ENCODE measurements at places on chromosomes 1 and 21.
A peak's percentile ranks its signal among the peaks of the same experiment; 100 is the strongest.

- DNase-seq = no peak
Measured at GRCh38 chr1:200310824-200311223, 99.0 kb downstream of the ZNF281 start.

GRCh38 chr1:193285641-193286040, 99.2 kb upstream of the B3GALT2 start:
- no peak for DNase-seq

DNA sequence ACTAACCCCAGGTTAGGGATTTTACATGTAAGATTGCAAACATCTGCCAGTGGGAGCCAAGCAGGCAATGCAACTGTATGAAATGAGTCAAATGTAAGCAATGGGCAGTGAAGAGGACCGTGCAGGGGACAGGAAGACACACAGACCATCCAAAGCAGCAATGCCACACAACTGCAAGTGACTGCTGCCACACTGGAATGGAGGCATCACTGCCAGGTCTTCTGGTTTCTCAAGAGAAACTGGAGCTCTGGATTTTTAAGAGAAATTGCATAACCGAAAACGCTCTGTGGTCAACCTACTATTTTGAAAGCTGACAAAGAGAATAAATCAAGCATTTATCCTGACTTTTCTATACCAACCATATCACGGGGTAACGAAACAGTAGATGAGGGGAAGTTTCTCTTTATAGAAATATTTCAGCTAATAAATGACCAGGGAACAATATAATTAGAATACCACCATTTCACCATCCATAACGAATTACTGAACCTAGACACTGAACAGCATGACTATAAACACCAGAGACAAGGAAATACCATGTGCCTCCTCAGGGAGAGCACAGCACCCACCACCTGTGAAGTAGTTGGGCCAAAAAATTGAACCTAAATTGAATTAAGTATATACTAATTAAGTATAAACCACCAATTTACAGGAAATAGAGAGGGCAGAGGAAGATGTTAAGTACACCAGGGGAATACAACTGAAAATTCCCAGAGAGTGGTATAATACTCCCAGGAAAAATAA, 4.4 kb downstream of the AK2 start:
- DNase-seq = no peak

DNA sequence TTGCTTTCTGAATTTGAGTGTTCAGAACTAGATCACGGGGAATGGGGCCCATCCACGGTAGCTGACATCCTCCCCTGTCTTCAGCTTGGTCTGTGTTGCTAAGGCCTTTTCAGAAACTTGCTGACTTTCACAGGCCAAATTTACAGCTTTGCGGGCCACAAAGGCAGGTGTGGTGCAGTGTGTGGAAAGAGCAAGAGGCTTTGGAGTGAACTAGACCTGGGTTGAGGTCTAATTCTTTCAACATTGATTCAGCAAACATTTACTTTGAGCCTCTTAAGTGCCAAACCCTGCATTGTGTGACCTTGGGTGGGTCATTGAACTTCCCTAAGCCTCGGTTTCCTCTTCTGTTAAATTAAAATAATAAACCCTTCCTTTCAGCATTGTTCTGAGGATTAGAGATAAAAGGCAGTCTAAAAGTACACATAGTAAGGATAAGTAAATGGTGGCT, 24.3 kb downstream of the STPG1 start:
- DNase-seq = no peak

- DNase-seq = no peak
Measured at GRCh38 chr21:41601573-41602368, 93.8 kb upstream of the TMPRSS2 start.

DNA sequence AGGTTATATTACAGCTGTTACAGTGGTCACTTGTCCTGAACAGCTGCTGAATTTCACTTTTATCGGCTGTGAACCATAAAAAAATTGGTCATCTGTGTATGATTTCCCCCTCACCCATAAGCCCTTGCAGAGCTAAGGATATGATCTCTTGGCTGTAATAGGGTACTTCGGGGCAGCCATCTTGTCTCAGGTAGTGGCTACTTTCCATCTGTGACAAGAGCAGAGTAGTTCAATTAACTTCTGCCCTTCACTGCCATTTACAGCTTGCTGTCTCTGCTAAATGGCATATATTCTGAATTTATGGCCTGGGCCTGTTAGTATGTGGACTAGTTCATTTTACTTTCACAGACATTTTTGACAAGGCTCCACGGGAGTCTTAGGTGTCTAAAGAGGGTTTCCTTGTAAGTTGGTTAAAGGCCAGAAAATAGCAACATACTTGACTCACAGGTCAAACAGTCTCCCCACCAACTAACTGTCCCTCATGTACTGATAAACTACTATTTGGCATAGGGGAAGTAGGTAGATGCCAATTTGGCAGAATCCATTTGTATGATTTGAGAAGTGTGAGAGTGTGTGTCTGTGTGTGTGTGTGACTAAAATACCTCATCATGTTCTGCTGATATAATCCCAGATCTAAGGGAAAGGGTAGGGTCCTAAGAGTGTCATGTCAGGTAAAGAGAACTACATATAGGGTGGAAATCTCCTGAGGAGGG, 151.6 kb downstream of the KCTD3 start:
- no peak for DNase-seq

- DNase-seq = no peak
Measured at GRCh38 chr1:115445090-115445489, 107.0 kb upstream of the NGF start.

DNA sequence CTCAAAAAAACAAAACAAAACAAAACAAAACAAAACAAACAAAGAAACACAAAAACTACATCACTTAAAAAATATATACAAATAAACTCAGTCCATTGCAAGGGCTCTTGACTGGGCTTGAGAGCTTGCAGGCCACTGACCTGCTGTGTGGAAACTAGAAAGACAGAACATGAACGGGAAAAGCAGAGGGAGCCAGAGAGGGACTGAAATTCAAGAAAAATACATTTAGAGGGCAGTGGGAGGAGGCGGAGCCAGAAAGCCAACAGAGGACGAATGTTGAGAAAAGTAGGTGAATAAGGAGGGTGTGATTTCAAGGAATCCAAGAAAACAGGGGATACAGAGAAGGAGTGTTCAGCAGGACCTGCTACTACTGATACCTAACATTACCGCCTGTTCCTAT, 41.4 kb upstream of the PLA2G2C start:
- DNase-seq = no peak

DNA sequence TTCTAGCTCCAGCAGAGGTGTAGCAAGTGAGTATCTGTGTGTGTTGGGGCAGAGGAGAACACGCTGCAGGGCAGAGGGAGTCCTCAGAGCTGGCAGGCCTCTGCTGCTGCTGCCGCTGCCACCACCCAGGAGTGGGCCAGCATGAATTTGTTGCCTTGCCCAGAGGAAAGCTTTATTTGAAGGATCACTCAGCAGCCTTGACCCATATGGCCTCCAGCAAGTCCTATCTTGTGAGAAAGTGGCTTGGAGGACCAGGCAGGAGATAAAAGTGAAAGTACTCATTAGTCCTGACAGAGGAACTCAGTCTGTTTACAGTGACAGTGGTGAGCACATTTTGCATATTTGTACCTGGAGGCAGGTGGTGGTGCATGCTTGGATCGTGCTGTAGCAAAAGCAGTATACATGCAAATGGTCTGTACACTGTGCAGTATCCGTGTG, 3.1 kb downstream of the TRAF5 start:
- DNase-seq = no peak

DNA sequence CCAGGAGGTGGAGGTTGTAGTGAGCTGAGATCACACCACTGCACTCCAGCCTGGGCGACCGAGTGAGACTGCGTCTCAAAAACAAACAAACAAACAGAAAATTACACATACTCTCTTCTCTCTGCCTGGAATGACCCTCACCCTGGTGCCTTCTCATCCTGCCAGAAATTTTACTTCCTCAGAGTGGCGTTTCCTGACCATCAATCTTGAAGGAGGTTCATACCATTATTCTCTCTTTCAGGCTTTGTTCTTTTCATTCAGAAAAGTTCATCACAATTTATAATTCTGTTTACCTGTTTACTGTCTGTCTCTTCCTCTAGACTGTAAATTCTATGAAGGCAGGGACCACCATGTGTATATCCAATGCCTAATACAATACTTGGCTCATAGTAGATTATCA, 79.3 kb downstream of the RPS6KA1 start:
- no peak for DNase-seq

GRCh38 chr1:1906185-1907097, 8.6 kb upstream of the CALML6 start:
- peak; percentile 33 for DNase-seq

- DNase-seq = peak; percentile 20
Measured at GRCh38 chr1:36369061-36369861, 16.5 kb downstream of the STK40 start.

DNA sequence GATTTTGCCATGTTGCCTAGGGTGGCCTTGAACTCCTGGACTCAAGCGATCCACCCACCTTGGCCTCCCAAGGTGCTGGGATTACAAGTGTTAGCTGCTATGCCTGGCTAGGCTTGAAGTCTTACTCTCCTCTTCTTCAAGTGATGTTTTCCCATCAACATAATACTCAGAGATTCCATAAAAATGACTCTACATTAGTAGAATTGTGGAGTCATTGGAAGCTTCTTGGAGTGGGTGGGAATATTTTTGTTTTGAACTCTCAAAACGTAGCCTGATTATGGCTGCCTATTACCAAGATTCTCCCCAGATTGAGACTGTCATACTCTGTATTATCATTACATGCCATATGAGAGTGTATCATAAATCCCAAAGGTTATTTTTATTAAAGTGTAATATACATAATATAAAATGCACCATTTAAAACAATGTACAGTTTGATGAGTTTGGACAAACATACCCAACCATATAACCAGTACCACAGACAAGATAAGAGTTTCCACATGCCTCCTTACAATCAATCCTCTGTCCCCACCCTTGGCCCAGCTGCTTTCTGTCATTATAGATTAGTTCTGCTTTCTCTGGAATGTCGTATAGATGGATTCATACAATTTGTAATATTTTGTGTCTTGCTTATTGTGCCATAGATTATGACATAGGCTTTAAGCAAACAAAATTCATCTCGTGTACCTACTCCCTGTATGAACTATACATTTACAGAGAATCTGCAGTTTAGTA, 8.0 kb upstream of the DNM3 start:
- DNase-seq = no peak

- no peak for DNase-seq
Measured at GRCh38 chr1:26225033-26225831, 8.8 kb upstream of the CEP85 start.

DNA sequence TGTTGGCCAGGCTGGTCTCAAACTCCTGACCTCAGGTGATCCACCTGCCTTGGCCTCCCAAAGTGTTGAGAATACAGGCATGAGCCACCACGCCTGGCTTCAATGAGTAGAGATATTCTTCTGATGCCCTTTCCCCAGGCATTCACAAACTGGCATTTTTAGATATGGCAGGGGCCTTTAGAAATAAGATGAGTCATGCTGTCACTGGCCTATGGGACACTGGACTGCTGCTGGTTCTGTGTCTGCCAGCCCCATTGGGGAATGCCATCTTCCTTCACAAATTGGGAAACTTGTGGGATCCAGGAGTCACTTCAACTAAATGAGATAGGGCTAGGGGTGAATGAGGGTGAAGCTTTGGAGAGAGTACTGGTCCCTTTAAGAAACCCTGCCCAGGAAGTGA, 16.0 kb downstream of the KLHDC8A start:
- DNase-seq = no peak

DNA sequence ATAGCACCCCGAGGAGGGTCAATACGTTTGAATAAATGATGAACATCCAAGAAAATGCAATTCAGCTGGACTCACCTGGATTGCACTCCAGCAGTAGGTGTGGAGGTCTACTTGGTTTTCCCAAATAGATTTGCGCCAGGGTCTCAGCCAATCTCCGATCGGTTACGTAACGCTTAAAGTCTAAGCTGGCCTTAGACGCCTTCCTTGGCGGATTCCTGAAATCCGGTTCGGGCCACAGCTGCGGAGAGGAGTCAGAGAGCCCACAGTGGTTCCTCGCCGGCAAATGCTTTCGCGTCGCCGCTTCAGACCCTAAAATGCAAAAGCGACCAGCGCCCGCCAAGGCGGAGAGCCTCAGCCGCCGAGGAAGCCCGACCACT, 322 bp downstream of the TFB2M start:
- no peak for DNase-seq

DNA sequence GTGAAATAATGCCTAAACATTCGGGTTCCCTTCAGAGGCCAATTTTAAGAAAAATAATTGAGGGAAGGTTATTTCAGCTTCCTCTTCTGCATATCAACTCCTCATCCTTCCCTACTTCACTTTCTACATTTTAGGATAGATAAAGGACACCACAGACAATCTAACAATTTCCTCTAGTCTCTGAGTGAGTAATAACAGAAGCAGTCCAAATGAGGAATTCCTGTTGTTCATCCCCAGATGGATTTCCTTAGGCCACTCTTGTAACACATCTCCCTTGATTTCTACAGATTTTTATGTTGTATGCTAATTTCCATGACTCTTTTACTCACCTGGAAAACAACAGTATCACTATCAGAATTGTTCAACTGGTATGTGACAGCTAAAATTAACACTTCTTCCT, 87.7 kb upstream of the LYPLAL1 start:
- no peak for DNase-seq

Measured in GOT3 (cell line).